ENCODE measurements at places on chromosomes 1 and 21.

GRCh38 chr1:179871940-179872339 lies 5.7 kb downstream of the TOR1AIP2 start:
- DNase-seq, result no peak

DNA sequence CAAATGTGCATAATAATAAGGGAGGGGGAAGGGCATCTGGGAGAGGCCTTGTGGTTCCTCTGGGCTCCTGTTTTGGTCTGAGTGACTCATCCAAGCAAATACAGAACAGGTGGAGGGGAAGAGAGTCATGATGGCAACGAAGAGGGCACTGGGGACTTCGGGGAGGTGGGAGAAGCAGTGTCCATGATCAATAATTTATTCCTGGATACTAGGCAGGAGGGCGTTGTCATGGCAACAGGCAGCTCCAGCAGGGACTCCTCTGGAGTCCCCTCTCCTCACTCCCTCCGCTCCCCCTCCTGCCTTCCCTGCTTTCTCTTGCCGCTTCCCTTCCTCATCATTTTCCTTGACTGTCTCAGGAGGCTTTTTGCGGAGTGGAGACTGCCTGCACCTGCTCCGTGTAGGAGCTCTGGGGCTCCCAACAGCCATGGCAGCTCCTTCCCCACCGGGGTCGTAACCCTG lies 12.3 kb upstream of the NFASC start:
- DNase-seq, result no peak

DNA sequence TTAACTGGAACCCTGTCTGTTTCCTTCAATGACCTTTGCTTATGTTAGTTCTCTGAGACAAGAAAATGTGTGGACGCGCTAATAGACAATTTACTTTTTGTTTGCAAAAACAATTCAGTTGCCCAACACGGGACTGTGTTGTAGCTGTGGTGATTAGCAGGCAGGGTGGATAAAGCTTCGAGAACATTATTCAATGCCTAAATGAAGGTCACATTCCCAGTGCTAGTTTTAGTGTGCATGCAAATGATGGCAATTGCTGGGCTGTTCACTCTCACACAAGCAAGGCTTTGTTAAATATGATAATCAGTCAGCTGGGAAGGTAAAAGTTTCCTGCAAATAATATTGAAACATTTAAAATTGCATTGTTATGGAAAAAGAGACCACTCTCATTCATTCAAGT lies 188.4 kb downstream of the BACH1 start:
- no peak for DNase-seq

DNA sequence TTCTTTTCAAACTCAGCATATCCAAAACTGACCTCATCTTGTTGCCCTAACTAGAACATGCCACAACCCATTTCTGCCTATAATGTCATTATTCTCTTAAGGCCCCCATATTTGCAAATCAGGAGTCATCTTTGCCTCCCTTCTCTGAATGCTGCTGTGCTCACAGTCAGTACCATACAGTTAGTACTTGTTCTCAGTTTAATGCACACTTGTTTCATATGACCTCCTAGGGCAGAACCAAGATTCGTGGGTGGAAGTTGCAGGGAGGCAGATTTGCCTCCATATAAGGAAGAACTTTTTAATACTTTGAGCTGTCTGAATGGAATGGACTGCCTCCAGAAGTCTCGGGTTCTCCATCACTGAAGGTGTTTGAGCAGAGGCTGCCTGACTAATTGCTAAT lies 9.2 kb downstream of the CAP1 start:
- no peak for DNase-seq

GRCh38 chr1:177794376-177794991 lies 175.4 kb downstream of the SEC16B start:
- no peak for DNase-seq

GRCh38 chr1:223228931-223229528 lies 86.0 kb upstream of the TLR5 start:
- no peak for DNase-seq

GRCh38 chr1:226123591-226124471 lies 61.3 kb downstream of the H3-3A start:
- no peak for DNase-seq

GRCh38 chr1:69913977-69914376 lies 291.4 kb downstream of the LRRC40 start:
- no peak for DNase-seq

- no peak for DNase-seq
These were observed 39.9 kb upstream of the ABCA4 start for GRCh38 chr1:94160811-94161210.

GRCh38 chr1:61190618-61191432 lies 108.5 kb downstream of the NFIA start:
- no peak for DNase-seq

GRCh38 chr1:211566431-211567025 lies 12.4 kb downstream of the SLC30A1 start:
- no peak for DNase-seq

DNA sequence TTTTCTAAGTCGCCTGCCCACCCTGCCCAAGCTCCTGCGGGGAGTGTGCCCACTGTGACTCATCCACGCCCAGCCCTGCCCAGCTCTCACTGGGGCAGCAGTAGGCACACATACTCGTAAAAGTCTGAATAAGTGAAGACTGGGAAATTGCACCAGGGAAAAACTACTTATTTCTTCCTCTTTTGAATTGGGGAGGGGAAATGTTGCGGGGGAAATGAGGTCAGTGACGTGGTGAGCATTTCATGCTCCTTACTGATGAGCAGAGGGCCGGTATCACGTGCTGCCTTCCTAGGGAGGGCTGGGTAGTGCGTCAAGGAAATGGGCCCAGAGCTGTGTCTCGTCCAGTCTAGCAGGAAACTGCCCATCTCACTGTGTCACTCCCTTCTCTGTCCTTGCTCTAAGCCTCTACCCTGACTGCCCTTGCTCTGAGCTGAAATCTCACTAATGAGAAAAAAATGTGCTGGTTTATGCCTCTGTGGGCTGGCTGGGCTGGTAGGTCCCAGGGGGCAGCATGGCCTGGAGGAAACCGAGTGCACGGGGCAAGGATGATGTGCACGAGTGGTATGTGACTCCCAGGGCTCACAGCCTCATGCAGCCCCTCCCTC lies 13.5 kb upstream of the TNFRSF1B start:
- no peak for DNase-seq

GRCh38 chr1:15128520-15129313 lies 24.8 kb upstream of the TMEM51 start:
- peak; percentile 60 for DNase-seq

GRCh38 chr21:41059871-41060270 lies 108.1 kb upstream of the BACE2 start:
- DNase-seq, result no peak

GRCh38 chr1:51690285-51690961 lies 73.5 kb downstream of the OSBPL9 start:
- no peak for DNase-seq

DNA sequence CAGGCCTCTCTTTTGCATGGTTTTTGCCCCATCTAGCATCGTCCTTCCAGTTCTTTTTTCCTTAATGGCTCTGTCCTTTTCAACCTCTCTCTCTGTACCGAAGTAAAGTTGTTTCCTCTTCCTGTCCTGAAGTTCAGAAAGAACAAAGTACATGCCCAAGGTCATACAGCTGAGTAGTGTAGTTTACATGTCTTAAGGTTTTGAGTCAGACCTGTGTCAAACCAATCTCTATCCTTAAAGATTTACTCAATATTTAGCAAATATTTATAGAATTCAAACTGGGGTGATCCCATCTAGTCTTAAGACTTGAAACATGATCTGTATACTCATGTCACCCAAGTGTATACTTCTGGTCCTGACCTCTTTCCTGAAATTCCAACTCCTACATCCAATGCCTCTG lies 118.7 kb upstream of the SGIP1 start:
- no peak for DNase-seq

DNA sequence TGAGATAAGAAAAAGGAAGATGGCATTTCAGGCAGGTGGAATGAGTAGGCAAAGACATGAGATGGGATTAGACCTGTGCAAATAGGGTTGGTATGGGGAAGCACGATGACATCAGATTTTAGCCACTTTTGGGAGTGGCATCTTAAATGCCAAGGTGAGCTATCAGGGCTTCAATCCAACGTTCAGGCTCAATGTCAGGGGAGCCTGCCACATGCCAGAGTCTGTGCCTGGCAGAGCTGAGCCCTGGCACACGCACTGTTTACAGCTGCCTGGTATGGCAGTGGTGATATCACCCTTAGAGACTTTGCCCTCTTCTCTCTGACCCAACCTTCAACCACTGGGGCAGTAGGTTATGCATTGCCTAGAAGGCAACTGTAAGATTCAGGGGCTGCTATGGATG lies 1.1 kb upstream of the GUCA2B start:
- DNase-seq, result no peak

DNA sequence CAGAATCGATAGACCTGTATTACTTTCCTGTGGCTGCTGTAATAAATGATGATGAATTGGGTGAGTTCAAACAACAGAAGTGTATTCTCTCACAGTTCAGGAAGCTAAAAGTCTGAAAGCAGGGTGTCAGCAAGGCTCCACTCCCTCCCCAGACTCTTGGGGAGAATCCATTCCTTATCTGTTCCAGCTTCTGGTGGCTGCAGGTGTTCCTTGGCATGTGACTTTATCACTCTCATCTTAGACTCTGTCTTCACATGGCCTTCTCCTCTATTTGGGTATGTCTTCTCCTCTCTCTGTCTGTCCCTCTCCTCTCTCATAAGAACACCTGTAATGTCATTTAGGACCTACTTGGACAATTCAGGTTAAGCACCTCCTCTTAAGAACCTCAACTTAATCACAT lies 44.1 kb upstream of the SLC2A1 start:
- no peak for DNase-seq

GRCh38 chr1:80211691-80212380 lies 1205.3 kb upstream of the ADGRL4 start:
- DNase-seq, result no peak

DNA sequence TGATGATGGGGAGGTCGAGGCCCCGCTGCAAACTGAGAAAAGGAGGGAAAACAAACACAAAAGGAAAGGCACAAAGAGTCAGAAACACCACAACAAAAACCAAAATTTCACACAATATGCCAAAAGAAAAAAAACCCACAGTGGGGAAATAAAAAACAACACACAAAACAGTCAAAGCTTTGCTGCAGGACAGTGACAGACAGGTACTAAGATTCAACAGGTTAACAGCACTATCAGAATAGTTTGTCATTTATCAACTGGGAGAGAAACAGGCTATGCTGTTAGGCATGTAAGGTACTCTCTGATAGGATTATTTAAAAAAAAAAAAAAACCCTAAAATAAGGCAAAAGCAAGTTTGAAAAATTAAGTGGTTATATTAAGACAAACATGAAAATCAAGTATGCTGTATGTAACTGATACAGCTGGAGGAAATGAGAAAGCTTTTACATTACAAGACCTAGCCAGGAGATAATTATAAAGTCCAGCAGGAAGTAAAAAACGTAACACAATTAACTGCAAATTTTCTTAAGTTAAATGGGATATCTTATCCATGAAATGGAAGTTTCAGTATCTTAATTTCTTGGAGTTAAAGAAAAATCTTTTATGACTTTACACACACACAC lies 179.0 kb downstream of the EIF4G3 start:
- DNase-seq, result no peak

GRCh38 chr1:150692720-150693119 lies 4.2 kb downstream of the GOLPH3L start:
- DNase-seq, result no peak

DNA sequence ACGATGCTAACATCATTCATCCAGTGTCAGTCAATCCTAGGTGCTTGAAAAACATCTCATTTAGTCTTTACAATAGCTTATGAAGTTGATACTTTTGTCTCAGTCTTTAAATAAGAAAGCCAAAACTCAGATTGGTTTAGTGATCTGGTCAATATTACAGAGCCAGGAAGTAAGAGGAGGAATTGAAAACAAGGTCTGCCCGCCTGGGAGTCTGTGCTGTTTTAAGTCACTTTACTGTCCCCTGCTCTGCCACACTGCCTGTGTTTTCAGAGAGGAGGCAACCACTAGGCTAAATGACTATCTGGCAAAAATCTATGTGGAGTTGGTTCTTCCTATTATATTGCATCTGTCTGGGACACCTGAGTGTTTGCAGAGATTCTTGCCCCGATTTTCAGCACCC lies 62.3 kb downstream of the ST6GALNAC3 start:
- DNase-seq, result no peak

GRCh38 chr1:167453123-167453522 lies 65.2 kb downstream of the CD247 start:
- no peak for DNase-seq

DNA sequence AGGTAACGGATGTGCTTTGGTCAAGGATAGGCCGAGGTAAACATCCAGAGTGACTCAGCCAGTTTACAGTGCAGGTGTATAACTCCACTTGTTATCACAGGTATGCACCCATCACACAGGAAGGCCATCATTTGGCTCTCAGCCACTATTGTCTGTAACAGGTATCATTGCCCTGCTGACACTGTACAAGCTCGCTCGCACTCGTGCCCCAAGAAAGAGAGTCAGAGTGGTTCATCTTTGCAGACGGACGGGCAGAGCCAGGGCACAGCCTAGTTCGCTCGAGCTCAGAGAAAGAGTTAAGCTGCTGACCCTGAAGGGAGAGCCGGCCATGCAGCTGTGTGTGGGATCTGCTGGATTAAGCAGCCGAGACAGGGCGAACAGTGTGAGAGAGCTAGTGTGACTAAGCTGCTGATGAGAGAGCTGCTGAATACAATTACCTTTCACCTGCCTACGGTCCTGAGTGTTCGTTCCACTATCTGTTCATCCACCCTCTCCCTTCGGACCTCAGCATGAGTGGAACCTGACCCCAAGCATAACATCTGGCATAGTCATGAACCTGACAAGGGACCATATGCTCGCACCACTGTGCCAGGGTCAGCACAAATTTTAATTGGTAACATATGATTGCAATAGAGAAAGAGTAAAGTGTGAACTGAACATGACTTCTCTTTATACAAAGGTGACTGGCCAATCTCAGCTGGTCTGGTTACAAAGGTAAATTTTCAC lies 27.0 kb upstream of the LYPD8 start:
- no peak for DNase-seq

DNA sequence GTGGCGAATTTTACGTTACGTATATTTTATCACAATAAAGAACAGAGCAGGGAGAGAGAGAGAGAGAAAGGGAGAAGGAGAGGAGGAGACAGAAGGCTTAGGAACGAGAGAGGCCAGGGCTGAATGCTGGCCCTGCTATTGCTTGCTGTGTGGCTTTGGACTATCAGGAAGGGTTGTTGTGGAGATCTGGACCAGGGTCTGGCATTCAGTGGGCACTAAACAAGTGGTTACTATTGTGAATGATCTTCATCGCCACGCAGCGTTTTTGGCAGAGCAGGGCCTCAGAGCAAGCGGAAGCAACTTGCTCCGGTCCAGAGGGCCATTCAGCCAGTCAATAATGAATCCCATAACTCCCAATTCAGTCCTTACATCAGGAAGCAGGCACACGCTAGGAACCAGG lies 26.4 kb downstream of the PIK3C2B start:
- no peak for DNase-seq
